Mammary epithelial cell (primary cell): ENCODE measurements at places on chromosomes 5 and 9. TPM values are rescaled to one million over a fixed set of nuclear protein-coding genes. Genes with fewer than 3 reads are reported as not detected.

Gene RASGEF1C
- total RNA-seq: 0.17 TPM

Gene TGFBI
- total RNA-seq: 77.3 TPM

Gene SLC6A18
- not detected for total RNA-seq

Gene GARIN3
- not detected for total RNA-seq

Gene IRX2
- 34.8 and 41.5 TPM in 2 replicates for total RNA-seq

Gene LPAR1
- 17.5 and 20.4 TPM in 2 replicates for total RNA-seq

DNA sequence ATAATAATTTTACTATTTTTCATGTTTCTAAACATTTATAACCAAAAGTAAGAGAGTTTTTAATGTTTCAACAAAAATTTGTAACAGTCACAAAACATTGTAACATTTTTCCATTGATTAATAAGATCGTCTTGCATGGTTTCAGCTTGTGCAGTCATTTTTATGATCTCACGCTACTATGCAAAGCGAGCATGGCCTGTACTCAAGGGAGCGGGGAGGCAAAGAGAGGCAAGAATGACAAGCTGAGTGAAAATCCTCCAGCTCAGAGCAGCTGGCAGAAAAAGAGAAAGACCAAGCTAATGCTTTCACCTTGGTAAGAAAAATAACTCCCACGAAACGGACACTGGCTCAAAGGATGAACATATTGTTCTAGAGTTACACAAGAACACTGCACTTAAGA lies 90.0 kb upstream of the SV2C start:
- no peak for DNase-seq

- no peak for DNase-seq
Measured at GRCh38 chr5:139757727-139758509, 37.7 kb upstream of the PSD2 start.

DNA sequence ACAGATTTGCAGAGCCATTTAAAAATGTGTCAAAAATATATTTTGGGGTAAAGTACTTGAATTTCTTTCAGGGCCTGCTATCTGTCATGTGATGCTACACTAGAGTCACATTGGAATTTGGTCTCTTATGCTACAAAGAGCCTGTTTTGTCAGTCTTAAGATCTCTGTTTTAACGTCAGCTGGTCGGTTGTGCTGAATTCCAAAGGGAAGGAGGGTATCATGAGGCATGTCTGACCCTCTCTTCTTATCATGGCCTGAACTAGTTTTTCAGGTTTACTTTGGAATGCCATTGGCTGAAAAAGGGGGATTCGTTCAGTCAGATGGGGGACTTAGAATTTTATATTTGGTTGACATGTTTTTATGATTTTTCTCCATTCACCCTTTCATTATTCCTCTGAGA lies 290.6 kb downstream of the CD180 start:
- DNase-seq: no peak

DNA sequence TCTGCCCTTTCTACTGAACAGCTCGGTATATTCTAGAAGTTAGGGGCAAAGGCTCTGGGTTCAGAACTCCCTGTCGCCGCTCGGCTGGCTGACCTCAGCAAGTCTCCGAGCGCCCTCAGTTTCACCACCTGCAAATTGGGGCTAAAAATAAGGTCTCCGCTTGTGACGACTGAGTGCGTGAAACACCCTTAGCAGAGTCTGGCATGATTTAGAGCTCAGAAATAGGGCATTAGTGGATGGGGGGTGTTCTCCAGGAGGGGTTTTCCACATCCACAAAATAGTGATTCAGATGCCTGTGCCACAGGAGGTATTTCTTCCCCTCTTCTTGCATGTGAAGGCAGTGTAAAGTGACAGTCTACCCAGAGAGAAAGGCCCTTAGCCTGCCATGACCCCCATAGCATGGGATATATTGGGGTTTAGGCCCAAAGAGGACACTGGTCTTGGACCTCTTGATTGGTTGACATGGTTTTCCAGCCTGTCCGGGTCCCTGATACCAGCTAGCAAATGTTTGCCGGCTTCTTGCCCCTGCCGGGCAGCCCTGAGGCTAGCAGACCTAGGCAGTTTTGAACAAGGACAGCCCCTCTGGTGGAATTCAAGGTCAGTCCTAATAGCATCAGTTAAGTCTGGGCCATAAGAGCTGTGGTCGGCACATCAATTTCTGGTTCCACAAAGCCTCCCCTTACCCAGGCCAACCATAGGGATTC lies 1.4 kb downstream of the ERGIC1 start:
- DNase-seq: no peak

DNA sequence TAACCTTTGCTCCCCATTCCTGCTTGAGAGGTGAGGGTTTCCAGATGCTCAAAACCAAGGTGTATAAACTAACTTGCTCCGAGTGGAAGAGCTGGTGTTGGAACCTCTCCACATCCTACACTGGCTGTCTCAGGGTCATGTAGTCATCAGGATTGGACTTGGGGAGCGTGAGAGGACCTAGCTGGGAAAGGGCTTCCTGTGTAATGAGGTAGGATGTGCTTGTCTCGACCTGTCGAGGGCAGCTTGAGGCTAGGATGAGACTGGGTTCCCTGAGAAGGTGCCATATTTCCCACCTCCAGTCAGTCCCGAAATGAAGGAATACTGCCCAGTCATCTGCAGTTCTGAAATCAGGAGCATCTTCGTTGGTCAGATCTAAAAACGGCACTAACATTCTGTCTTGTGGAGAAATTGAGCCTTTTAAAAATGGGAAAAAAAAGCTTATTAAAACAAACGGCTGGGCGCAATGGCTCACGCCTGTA lies 1.3 kb downstream of the CCNI2 start:
- peak; percentile 46 for DNase-seq

- DNase-seq: no peak
Measured at GRCh38 chr5:574906-575305, 37.2 kb upstream of the CEP72 start.

- DNase-seq: no peak
Measured at GRCh38 chr9:18891946-18892670, 140.9 kb downstream of the SAXO1 start.

GRCh38 chr5:32144378-32145207 lies 29.5 kb downstream of the GOLPH3 start:
- DNase-seq: no peak

DNA sequence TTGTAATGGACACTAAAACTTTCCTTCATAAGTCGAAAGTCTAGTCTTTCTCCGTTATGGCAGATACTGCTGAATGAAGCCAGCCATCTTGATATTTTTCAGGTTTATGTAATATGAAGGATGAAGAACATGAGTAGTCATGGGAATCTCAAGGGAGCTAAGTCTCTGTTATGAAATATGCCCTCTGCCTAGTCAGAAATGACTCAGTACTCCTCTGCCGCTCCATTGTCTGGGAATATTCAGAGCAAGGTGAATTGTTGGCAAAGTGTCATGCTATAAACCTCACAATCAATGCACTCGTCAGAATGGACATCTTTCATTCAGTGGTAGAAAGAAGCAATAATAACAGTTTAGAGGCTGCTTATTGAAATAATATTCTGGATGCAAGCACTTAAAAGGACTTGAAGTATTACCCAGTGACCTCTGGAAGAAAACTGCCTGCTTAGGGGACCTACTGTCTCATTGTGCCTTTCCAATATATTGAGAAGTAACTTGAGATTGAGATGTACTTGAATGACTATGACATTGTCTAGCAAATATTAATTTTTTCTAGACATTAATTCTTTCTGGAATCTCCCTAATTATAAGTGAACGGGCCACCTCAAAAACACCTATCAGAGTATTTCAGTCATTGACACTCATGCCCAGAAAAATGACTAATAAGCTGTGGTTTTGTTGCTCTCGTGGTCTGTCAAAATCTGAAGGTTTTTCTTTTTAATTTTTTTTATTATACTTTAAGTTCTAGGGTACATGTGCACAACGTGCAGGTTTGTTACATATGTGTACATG lies 1011.5 kb upstream of the ACO1 start:
- DNase-seq: peak; percentile 85

DNA sequence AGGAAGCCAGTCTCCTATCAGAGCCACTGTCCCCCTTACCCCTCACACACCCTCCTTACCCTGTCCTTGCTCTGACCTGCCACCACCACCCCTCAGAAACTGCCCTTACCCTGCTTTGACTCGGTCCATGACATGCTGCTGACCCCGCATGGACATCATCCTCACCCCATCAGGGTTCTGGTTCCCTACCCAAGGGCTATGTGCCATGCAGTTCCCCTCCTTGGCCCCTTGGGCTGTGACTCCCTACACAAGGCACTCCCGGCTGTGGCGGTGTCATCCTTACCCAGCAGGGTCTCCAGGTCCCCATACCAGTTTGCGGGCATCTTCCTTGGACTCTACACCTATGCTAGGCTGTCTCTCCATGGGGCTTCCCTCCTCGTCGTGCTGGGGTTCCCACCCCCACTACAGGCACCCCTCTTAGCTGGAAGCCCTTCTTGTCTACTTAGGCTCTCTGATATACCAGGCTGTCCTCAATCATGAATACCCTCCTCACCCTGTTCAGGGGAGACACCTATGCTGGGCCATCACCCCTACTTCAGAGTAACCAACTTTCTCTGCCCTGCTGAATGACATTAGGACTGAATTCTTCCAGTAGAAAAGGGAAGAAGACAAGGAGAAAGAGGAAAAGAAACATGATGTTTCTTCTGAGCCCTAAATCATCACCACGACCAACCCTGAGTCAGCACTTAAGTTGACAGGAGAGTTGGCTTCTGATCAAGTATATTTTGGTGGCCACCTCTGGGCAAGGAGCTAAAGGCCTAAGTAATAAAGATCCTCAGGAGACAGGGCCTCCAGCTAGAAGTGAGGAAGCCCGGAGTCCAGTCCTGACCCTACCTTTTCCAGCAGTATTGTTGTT lies 115.2 kb downstream of the GCNT1 start:
- no peak for DNase-seq

DNA sequence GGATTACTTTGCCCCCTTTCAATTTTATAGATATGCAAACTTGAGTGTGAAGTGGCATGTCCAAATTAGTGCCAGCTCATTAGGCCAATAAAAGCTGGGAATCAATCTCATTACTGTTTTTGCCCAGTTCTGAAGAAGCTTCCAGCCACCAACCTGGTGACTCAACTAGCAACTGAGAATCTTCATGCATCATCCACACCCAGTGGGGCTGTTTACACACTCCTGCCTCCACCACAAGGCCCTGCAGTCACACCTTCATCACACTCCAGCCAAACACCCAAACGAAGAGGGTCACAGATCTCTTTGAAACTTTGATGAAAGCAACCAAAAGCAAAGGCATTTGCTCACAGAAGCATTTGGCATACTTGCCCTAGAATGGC lies 41.3 kb upstream of the S1PR3 start:
- DNase-seq: peak; percentile 26

DNA sequence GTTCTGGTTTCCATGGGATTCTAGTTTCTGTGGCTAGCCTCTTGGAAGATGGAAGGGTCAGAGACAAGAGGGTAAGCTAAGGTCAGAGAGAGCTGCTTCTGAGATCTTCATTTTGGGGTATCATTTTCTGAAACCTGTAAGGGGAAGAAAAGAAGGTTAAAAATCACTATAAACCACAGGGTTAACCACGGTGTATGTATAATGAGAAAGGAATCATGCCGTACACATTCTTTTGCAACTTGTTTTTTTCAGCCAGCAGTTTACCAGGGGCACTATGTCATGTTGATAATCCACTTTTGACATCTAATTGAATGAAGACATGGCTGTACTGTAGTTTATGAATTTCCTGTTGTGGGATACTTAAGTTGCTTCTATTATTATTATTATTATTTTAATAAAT lies 164.4 kb downstream of the FOCAD start:
- no peak for DNase-seq

GRCh38 chr9:116336133-116336862 lies 182.7 kb downstream of the PAPPA start:
- DNase-seq: no peak

- DNase-seq: no peak
Measured at GRCh38 chr9:86822006-86822801, 125.1 kb downstream of the GAS1 start.
